ENCODE measurements at places on chromosomes 6 and 20.

DNA sequence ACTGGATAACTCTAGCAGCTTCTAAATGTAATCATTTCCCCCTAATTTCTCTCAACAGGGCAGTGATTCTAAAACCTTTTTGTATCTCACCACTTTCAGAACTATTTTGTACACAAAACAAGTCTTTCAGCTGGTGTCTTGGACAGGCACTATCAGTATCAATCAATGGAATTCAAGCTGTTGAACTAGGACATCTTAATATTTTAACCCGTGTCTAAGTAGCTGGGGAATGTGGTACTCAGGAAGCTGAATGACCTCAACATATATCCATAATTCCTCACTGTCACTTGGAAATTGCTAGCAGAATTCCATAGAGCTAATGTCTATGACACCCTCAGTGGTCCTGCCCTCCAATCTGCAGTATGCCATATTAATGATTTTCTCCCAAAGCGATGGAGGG, 24.5 kb downstream of the ADAT2 start:
- DNase-seq = no peak

GRCh38 chr6:47437592-47437991, 40.0 kb upstream of the CD2AP start:
- DNase-seq = no peak

DNA sequence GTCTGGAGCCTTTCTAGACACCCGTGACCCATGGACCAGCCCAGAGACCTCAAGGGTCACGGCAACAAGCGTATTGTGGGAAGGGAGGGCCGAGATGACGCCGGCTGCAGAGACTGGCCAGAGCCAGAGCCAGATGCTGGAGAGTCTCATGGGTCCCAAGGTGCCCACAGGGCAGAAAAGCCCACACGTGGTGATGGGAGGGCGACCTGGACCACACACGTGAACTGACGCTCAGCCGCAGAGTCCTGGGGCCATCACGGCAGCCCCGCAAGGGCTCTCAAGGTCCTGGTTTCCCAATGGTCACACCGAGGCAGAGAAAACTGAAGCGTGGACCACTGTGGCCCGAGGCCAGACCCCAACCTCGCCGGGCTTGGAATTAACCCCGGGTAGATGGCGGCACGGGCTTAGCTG, 92.6 kb downstream of the YTHDF1 start:
- no peak for DNase-seq

- no peak for DNase-seq
Measured at GRCh38 chr20:19699180-19699971, 58.7 kb upstream of the RIN2 start.

- DNase-seq = no peak
Measured at GRCh38 chr6:166632731-166633130, 5.7 kb upstream of the RPS6KA2 start.
